ENCODE measurements at places on chromosomes 4 and X.

- no peak for DNase-seq
Observed at GRCh38 chrX:39599339-39599738, 498.4 kb downstream of the BCOR start.

GRCh38 chr4:1395941-1396805, 10.1 kb downstream of the NKX1-1 start:
- no peak for DNase-seq

- no peak for DNase-seq
Observed at GRCh38 chrX:129784371-129784770, 4.6 kb downstream of the SASH3 start.

- peak; percentile 33 for DNase-seq
Observed at GRCh38 chr4:129641179-129641578, 545.2 kb downstream of the C4orf33 start.

GRCh38 chr4:80189956-80190677, 7.2 kb upstream of the PRDM8 start:
- DNase-seq = no peak

- DNase-seq = no peak
Observed at GRCh38 chr4:16192057-16192456, 34.2 kb downstream of the TAPT1 start.

GRCh38 chrX:133402830-133403625, 12.3 kb downstream of the GPC4 start:
- no peak for DNase-seq
